ENCODE measurements at places on chromosomes 16 and 17. TPM values are rescaled to one million over a fixed set of nuclear protein-coding genes. Genes with fewer than 3 reads are reported as not detected.

GRCh38 chr17:31132977-31133376 lies 38.2 kb downstream of the NF1 start:
- H3K4me1 ChIP-seq: no peaks in the 10 kb centered on the region
- H3K27ac ChIP-seq: no peak overlapping the region
- no peak for DNase-seq
- H3K36me3 ChIP-seq: peaks cover 17% of the 10 kb centered on the region
- no peak overlapping the region for H3K4me3 ChIP-seq

GRCh38 chr17:67171560-67171959 lies 73.4 kb downstream of the HELZ start:
- H3K27ac ChIP-seq: no peak overlapping the region
- no peak overlapping the region for H3K4me3 ChIP-seq
- H3K4me1 ChIP-seq: no peaks in the 10 kb centered on the region

The DNAH17 gene
- 0.25 TPM for total RNA-seq

GRCh38 chr16:63690961-63691360 lies 1430.9 kb downstream of the CDH11 start:
- H3K27ac ChIP-seq: no peak overlapping the region
- H3K4me1 ChIP-seq: no peaks in the 10 kb centered on the region
- no peak overlapping the region for H3K4me3 ChIP-seq
- no peak for DNase-seq
- H3K27me3 ChIP-seq: no peaks in the 10 kb centered on the region

- H3K4me3 ChIP-seq: no peak overlapping the region
- no peak overlapping the region for H3K27ac ChIP-seq
- H3K36me3 ChIP-seq: no peaks in the 10 kb centered on the region
- H3K4me1 ChIP-seq: no peaks in the 10 kb centered on the region
These were observed 2.1 kb downstream of the CHAD start for GRCh38 chr17:50466371-50467113.

The ZNF385C gene
- total RNA-seq: 2.3 TPM

DNA sequence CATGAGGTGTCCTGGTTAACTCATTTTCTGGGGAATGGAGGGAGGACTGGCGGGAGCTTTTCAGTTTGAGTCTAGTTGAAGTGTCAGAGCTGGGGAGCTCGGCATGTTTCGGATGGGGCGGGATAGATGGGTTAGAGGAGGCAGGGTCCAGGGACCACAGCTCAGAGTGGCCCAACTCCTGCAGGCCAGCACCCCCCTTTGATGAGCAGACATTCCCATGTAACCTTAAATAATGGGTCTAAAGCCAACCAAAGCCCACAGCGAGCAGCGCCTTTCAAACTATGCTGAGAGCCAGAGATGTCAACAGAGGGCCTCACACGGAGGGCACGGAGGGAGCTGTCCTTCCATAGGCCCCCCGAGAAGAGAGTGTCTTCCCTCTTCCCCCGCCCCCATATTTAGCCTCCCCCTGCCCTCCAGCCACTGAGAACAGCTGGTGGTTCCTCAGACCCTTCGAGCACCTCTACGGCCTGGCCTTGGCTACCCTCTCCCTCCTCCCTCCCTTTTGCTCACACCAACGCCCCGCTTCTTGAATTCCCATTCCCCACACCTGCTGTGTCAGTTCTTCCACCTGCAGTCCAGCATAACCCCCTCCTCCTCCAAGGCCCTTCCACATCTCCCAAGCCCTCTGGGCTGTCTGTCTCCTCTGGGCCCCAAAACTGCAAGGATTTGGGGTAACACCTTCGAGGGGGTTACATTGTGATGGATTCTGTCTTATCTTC lies 21.8 kb downstream of the RAB11FIP4 start:
- H3K4me3 ChIP-seq: no peak overlapping the region
- no peaks in the 10 kb centered on the region for H3K36me3 ChIP-seq
- no peak overlapping the region for H3K27ac ChIP-seq
- no peaks in the 10 kb centered on the region for H3K4me1 ChIP-seq
- DNase-seq: no peak

GRCh38 chr17:60333628-60334031 lies 58.3 kb downstream of the USP32 start:
- H3K36me3 ChIP-seq: peaks cover 14% of the 10 kb centered on the region
- H3K27ac ChIP-seq: no peak overlapping the region
- no peak for DNase-seq

The ZNF19 gene
- 7.7 TPM for total RNA-seq

The ASB16 gene
- total RNA-seq: 0.56 TPM

The MAP2K3 gene
- total RNA-seq: 21.5 TPM

The KRTAP4-1 gene
- not detected for total RNA-seq

DNA sequence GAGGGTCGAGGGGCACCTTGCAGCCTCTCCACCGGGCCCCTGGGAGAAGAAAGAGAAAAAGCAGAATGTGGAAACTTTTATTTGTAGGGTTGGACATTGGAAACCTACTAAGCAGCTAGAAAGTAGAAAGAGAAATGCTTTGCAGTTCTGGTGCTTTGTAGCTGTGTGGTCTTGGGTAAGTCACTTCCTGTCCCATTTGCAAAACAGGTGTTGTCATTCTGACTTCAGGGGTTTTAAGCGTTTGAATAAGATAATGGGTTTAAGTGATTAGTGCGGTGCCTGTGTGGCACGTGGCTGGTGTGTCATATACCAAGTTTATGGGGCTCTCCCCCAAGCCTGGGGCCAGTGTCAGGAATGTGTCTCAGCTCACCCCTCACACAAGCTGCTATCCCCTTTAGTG lies 1.6 kb downstream of the CA4 start:
- no peak overlapping the region for H3K27ac ChIP-seq
- H3K4me3 ChIP-seq: no peak overlapping the region
- H3K36me3 ChIP-seq: no peaks in the 10 kb centered on the region
- peaks cover 4% of the 10 kb centered on the region for H3K4me1 ChIP-seq

- H3K27me3 ChIP-seq: no peaks in the 10 kb centered on the region
- no peak overlapping the region for H3K4me3 ChIP-seq
- no peaks in the 10 kb centered on the region for H3K36me3 ChIP-seq
These were observed 28.4 kb upstream of the EMP2 start for GRCh38 chr16:10608687-10609401.

DNA sequence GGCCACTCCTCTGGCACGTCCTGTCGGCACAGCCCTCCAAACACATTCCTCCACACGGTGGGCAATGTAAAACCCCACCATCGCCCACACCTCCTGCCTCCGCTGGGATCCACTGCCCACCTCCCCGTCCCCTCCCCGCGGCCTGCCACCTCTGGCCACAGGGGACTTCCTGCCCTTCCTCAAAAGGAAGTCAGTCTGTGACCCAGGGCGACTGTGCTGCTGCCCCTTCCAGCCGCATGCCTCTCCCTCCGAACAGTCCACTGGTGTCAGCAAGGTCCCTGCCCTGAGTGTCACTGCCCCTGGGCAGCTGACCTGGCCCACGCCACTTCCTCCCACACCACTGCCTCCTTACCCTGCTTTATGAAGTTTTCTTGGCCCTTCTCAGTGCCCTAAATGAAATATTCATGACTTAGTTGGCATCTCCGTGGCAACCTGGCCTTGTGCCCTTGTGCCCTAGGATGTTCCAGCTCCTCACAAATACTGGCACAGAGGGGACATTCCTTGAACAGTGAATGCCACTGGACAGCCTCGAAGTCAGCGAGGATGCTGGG lies 2.0 kb downstream of the PLD6 start:
- H3K36me3 ChIP-seq: no peaks in the 10 kb centered on the region
- no peak overlapping the region for H3K4me3 ChIP-seq

- H3K36me3 ChIP-seq: peaks cover 24% of the 10 kb centered on the region
- H3K27ac ChIP-seq: peak overlapping the region; percentile 32
- H3K27me3 ChIP-seq: no peaks in the 10 kb centered on the region
- H3K4me1 ChIP-seq: no peaks in the 10 kb centered on the region
These were observed 35.2 kb downstream of the ZNF750 start for GRCh38 chr17:82804442-82805191.

The P3H4 gene
- total RNA-seq: 22.6 TPM

DNA sequence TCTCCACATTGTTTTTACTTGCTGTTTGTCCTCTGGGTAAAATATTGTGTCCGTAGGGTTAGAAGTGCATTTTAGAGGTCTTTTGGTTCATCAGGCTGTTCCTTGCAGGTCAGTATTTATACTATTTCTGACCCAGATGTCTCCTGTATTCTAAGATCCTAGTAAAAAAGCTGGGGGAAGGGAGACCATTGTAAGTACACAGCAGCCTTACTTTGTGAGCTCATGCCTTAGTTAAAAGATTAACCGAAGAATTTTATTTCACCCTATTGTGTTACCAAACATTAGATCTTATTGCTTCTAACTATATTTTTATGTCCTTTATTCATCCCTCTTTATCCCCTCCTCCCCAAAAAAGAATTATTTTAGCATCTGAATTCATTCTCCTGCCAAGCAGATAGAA lies 444.1 kb upstream of the RBFOX1 start:
- no peak for DNase-seq
- peaks cover 3% of the 10 kb centered on the region for H3K27me3 ChIP-seq
- no peaks in the 10 kb centered on the region for H3K4me1 ChIP-seq

The MBTD1 gene
- 33.6 TPM for total RNA-seq

GRCh38 chr17:79407385-79407784 lies 203.5 kb downstream of the RBFOX3 start:
- H3K27me3 ChIP-seq: no peaks in the 10 kb centered on the region
- H3K27ac ChIP-seq: no peak overlapping the region
- H3K4me3 ChIP-seq: no peak overlapping the region
- no peak for DNase-seq
- no peaks in the 10 kb centered on the region for H3K4me1 ChIP-seq

The FBXO31 gene
- total RNA-seq: 18.6 TPM

Measured in endodermal cell (in vitro differentiated cells).